AG04450 (cell line): ENCODE measurements at places on chromosomes 16 and 17. TPM values are rescaled to one million over a fixed set of nuclear protein-coding genes. Genes with fewer than 3 reads are reported as not detected.

GRCh38 chr17:37317867-37318266 lies 57.9 kb upstream of the C17orf78 start:
- DNase-seq: no peak

Gene CD79B
- not detected in 2 replicates for polyA plus RNA-seq

DNA sequence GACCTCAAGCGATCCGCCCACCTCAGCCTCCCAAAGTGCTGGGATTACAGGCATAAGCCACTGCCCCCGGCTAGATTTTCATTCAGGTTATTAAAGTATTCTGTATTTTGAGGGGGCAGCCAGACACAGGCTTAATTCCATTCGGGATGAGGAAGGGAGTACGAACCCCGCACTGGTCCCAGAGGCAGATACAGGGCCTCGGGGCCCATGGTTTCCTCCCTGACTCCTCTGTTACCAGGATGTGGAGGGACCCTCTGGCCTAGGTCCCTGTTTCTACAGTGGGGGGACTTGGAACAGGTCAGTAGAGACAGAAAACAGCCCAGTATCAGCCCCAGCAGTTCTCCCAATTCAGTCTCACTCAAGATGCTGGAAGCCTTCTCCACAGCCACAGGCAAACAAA lies 42.0 kb downstream of the PECAM1 start:
- DNase-seq: no peak

DNA sequence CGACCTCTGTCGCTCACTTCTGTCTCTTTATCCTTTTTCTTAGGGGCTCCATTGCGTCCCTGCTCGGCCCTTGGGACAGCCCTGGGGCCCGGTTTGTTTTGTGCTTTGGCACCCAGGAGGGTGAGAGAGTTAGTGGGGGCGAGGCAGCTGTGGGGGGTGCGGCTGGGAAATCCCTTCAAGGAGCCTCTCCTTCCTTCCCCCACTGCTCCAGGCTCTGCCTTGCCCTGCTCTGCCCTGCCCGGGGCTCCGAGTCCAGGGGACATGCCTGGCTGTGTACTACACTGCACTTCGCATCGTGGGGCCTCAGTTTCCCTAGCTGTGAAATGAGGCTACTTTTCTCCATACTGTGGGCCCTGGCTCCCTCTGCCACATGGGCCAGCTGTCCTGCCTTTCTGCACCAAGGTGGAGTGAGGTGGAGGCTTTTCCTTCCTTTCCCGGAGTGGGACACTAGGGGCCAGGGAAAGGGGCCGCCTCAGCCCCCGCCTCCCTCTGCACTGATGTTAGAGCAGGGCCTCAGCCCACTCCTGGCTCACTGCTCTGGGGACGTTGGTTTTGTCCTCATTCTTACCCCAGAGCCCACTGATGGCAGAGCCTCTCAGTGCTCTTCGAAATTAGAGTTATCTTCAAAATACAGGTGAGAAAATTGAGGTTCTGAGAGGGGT lies 980 bp downstream of the LLGL1 start:
- no peak for DNase-seq

DNA sequence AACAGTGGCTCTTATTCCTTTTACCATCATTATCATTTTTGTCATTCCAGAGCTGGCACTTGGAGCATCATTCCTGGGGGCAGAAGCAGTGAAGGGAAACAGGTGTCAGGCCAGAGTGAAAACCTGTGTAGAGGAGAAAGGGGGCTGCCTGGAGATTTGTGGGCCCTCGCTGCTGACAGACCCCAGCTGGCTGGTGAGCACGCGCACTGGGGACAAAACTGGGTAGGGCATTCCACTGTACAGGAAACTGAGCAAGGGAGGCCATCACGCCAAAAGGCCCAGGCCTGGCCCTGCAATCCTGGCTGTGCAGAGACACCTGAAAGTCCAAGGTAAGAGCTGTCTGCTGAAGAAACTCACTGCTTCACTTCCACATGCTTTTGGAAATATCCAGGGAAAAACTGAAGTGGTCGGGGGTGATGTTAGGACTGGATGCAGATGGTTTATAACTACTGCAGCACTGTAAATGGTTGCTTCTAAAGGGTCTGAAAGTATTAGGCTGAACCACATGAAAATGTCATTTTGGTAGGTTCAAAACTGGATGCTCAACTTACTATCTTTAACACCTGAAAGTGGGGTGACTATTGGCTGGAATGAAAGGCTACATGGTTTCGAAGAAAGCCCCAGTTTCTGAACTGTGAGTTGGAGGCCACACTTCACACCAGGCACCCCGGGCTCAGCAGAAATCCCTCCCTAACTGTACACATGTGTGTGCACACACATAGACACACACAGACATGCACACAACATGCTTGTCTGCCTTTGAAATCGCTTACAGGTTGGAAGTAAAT lies 225.0 kb downstream of the C16orf78 start:
- no peak for DNase-seq

GRCh38 chr17:50638606-50638965 lies 3.9 kb downstream of the ABCC3 start:
- no peak for DNase-seq

GRCh38 chr17:31654936-31655335 lies 204.1 kb downstream of the COPRS start:
- DNase-seq: no peak

DNA sequence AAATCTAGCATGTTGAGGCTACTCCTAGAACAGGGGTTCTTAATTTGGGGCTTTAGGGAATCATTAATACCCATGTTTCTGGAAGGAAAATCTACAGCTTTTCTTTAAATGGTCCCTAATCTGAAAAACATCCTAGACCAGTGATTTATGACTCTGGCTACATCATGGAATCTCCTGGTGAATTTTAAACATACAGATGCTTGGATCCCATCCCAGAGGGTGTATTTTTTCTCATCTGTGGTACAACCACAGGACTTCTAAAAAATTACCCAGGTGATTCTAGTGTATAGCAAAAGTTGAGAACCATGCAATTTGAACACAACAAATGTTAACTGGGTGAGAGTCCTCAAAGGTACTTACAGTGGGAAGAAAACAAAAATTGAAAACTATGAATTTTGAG lies 41.5 kb downstream of the KANSL1 start:
- no peak for DNase-seq

DNA sequence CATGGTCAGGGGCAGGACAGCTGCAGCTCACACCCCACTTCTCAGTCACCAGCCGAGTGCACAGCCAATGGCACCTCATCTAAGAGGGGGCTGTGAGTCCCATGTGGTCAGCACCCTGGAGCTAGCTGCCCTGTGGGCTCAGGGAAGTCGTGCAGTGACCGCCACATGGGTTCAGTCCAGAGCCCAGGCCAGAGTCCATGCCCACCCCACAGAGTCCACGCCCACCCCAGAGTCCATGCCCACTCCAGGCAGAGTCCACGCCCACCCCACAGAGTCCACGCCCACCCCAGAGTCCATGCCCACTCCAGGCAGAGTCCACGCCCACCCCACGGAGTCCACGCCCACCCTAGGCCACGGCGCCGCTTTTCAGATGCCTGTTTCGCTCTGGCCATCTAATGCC lies 24.1 kb downstream of the SLC7A5 start:
- no peak for DNase-seq

DNA sequence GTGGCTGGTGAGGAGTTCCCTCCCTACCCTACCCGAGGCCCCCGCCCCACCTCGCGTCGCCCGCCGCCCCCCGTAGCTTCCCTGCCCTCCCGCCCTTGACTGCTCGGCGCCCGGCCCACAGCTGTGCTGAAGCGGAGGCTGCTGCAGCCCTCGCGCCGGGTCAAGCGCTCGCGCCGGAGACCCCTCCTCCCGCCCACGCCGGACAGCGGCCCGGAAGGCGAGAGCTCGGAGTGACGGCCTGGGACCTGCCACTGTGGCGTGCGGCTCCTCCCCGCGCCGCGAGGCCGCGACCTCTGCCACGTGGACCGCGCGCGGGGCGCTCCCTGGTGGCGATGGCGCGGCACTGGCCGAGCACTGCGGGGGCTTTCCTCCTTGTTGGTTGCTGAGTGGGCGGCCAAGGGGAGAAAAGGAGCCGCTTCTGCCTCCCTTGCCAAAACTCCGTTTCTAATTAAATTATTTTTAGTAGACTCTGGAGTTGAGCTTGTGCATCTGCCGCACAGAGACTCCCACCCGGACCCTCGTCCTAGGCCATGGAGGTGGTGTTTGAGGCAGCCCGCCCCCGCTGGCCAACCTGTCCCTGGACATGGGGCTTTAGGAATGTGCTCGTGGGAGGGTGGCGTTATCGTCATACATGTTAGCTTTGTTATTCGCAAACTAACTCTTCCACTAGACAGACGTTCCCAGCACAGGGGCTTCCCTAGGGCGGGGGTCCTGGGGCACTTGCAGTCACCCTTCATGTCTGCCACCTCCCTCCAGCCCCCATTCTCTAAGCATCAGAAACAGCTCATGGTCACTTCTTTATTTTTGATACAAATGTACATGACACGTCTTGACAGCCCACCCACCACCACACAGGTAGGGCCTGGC lies 4.4 kb downstream of the TP53I13 start:
- no peak for DNase-seq
